ENCODE measurements at places on chromosomes 7 and 10.

- DNase-seq, result no peak
These were observed 100.5 kb upstream of the MAGI2 start for GRCh38 chr7:79553811-79554555.

GRCh38 chr7:73988197-73988596 is 39.8 kb upstream of the ELN start:
- DNase-seq, result no peak

- DNase-seq, result no peak
These were observed 97.9 kb downstream of the RTKN2 start for GRCh38 chr10:62170732-62171131.

DNA sequence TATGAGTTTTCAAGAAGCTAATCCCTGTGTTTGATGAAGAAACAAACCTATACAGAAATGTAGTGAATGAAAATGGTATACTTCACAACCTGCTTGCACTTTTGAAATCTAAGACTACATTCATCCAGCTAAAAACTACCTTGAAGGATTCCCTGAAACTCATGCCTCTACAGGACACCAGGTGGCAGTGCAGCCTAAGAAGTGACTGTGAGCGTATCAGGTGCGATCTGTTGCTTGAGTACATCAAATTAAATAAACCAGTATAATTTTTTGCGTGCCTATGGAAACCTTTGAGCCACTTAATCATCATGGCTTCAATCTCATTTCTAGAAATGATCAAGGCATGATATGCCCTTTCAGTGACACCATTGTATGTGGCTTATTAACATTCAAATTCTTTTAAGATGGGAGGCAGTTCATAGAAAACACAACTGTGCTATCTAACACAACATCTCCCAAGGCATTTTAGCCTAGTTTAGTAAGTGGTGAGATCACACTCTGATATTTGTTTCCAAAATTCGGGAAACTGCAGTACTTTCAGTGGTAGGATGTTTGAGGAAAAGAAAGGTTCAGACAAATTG is 57.4 kb downstream of the PPP1R17 start:
- peak; percentile 81 for DNase-seq

DNA sequence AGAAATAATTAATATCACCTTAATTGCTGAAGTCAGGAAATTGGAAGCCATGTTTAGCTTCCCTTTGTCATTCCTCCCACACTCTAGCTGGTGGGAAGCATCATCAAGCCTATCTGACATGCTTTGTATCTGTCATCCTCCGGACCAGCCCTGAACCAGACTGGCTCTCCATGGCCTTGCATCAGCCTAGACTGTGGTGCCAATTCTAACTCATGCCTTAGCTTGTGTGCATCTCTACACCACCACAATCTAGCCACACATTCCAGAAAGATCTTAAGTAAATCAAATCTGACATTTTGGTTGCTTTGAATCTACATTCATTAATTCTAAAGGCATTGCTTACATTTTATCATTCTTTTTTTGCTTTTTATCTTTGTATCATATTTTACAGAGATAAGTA is 196.4 kb upstream of the VSTM2A start:
- DNase-seq, result no peak

DNA sequence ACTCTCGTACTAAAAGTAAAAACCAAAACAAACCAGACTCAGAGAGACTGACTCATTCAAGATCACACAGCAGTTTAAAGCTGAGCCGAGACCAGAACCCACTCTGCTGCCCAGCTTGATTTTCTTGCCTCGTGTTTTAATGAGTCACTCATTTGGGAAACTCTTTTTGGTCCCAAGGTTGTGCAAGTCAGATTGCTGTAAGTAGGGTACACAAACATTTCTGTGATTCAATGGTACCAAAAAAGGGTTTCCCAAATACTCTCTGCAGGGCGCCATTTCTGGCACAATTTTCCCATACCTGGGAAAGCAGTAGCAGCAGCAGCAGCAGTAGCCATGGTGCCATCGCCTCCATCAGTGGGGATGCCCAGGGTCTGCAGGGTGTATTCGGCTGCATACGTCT is 69.9 kb downstream of the ASAH2B start:
- no peak for DNase-seq

- DNase-seq, result no peak
These were observed 604.5 kb downstream of the INHBA start for GRCh38 chr7:41098402-41098801.

DNA sequence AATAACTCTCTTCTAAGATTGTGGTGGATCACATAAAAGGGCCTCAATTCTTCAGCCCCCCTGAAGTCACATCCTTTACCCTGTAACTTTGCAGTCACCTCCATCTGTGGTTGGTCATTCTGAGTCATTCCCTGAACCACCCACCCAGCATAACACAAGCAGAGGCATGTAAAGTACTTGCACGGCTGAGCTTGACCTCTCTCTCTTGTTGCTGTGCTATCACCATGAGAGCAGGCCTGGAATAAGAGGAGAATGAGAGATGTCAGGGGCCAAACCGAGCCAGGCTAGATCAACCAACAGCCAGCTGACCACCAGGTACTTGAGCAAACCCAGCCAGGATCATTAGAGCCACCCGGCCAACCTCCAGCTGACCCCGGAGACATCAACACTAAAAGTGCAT is 13.5 kb upstream of the STK17A start:
- DNase-seq, result peak; percentile 58

DNA sequence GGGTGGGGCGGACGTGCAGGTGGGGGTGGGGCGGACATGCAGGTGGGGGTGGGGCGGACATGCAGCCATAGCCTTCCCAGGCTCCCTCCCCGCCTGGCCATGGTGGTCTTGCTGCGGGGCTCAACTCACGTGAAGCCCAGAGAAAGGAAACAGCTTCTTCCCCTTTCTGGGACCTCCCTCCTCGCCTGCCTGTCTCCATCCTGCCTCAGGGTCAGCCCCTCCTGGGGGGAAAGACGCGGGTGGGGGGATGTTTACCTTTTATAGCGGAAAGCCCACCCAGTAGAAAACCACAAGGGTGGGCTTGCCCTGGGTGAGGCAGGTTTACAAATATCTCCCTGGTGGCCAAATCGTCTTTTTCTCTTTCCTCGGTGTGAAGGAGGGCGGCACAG is 520.0 kb downstream of the GLRX3 start:
- no peak for DNase-seq

DNA sequence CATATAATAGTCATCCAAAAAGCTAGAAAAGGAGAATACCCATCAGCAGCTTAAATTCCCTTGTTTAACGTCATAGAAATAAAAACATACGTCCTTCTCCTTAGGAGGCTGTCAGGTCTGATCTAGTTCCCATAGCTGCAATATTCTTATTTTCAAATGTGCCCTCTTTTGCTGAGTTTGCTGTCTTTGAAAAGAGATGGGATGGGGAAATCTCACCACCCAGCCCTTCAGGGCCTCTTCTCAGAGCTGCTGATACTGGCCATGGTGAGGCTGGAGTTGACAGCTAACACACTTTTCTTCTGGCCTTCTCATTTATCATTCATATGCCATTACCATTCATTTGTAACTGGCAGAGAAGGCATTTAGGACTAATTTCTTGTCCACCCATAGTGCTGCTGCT is 5.1 kb upstream of the PCGF5 start:
- DNase-seq, result no peak

DNA sequence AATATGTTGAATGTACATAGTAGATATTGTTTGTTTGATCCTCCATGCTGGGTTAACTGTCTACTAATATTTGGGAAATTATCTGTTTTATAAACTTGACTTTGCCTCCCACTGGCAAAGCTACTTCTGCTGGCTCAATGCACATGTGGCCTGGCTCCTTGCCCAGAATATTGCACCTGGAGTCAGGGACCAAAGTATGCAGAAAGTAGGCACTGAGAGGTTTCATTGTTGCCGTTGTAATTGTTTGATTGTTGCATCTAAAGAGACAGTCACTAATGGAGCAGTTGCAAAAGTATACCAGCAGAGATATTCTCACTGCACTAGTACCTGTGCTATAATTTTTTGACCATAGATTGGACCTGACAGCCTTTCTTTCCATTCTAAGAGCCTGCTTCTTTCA is 137.8 kb upstream of the CNTNAP2 start:
- no peak for DNase-seq

GRCh38 chr7:18302097-18302496 is 193.5 kb upstream of the HDAC9 start:
- DNase-seq, result no peak

DNA sequence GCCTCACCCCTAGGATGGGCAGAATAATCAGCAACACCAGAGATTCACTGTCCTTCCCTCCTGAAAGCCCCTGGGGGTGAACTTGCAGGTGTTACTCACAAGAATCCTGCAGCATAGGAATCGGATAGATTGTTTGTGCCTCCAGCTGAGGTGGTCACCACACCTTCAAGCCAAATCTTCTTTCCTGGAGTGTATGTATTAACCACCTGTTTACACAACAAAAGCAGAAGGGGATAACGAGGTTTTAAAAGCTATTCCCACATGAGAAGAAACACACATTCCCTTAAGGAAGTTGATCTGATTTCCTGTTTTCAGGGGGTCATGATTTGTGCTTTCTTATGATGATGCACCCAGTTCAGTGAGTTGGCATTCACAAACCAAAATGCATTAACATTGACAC is 173.8 kb upstream of the HPS1 start:
- DNase-seq, result no peak

DNA sequence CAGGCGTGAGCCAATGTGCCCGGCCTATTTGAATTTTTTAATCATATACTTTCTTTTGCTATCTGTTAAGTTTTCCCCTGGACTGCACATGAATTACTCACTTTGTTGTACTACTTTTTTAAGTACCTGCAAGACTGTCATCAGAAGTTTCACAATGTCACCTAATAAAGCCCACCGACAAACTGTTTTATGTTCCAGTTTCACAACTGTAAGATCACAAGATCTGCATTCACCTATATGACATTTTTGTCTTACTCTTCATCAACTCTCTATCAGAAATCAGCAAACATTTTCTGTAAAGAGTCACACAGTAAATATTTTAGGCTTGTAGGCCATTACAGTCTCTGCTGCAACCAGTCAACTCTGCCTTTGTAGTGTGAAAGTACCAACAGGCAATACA is 88.5 kb downstream of the ZNF33B start:
- DNase-seq, result no peak

- DNase-seq, result no peak
These were observed 33.2 kb downstream of the SH3PXD2A start for GRCh38 chr10:103822107-103822716.

- peak; percentile 25 for DNase-seq
These were observed 53.4 kb upstream of the CYP2C18 start for GRCh38 chr10:94630017-94630688.

- DNase-seq, result peak; percentile 49
These were observed 7.6 kb downstream of the GPNMB start for GRCh38 chr7:23254051-23254681.

DNA sequence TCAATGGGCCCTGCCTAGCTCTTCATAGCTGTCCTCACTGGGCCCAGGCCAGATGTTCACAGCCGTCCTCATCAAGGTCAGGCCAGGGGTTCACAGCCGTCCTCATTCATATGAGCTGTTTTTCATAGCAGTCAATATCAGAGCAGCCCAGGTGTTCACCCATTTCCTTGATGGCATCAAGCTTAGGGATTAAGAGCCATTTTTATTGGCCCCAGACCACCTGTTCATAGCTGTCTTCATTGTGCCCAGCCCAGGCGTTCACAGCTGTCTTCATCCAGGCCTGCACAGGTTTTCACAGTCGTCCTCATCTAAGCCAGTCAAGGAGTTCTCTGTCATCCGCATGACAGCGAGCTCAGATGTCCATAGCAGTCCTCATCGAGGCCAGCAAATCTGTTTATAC is 9.4 kb downstream of the FRG2B start:
- DNase-seq, result no peak

DNA sequence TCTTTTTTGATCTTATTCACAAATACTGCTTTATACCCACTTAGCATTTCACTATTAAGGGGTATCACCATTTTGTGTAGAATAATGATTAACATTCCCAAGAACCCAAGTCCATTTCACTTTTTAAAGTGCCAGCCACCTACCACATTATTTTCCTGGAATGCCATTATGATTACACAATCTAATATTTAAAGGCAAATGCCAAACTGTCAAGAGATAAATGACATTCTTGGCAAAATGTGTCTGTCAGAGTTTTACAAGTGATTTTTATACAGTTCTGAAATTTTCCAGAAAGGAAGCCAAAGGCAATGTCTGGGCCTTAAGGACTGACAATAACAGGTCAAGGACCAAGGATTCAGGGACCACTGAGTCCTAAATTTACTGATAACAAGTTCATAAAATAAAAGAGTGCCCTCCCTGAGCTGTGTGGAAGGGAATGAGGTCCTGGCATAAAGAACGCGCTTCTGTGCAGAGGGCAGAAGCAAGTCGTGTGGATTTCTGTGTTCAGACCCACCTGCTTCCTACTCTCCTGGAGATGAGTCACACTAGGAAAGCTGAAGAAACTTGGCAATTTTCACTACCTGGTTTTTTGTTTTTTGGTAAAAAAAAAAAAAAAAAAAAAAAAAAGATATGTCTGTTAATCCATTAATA is 66.5 kb downstream of the UBE2H start:
- no peak for DNase-seq

DNA sequence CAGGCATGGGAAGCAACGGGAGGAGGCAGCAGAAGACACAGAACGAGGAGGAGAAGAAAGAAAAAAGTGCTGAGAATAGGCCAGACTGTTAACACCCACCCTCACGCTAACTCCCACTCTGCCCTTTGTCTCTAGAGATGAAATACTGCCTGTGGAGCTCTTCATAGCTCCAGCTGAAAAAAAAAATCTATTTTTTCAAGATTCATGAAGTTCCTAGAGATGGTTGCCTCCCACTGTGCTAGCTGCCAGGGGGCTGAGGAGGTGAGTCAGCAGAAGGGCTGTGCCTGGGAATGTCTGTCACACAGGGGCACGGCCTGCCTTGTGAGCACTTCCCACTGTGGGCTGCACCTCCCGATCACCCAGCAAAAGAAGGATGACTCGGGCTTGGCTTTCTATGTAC is 144.5 kb downstream of the RNF216 start:
- no peak for DNase-seq

- no peak for DNase-seq
These were observed 110.6 kb downstream of the ACTR3B start for GRCh38 chr7:152870106-152870693.

GRCh38 chr7:89623018-89623672 is 531.1 kb upstream of the STEAP1 start:
- peak; percentile 73 for DNase-seq

- DNase-seq, result no peak
These were observed 72.0 kb upstream of the BTBD16 start for GRCh38 chr10:122199070-122199469.

GRCh38 chr10:921471-922414 is 9.8 kb downstream of the LARP4B start:
- no peak for DNase-seq

DNA sequence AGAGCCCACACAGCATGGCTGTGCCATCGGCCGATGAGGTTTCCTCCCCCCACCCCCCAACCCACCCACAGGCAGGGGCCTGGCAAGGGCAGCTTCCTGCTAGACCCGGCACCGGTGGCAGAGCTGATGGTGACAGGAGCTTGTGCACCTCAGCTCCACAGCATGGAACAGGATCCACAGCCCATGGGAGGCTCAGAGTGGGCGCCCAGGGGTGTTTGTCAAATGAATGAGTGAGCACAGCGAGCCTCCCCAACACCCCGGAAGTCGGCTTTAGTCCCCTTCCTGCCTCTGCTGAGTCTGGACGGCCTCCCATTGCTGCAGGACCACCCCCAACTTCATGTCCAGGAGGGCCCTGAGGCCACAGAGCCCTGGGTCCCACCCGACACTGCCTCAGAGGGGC is 68.9 kb downstream of the PDGFA start:
- no peak for DNase-seq

- DNase-seq, result no peak
These were observed 181.7 kb downstream of the TCF7L2 start for GRCh38 chr10:113131613-113132261.

- peak; percentile 47 for DNase-seq
These were observed 50.4 kb downstream of the LHPP start for GRCh38 chr10:124512040-124512428.

GRCh38 chr7:40656349-40656748 is 521.5 kb downstream of the SUGCT start:
- no peak for DNase-seq

Measured in SW480 (cell line).